ENCODE measurements at places on chromosomes 3 and 15.

DNA sequence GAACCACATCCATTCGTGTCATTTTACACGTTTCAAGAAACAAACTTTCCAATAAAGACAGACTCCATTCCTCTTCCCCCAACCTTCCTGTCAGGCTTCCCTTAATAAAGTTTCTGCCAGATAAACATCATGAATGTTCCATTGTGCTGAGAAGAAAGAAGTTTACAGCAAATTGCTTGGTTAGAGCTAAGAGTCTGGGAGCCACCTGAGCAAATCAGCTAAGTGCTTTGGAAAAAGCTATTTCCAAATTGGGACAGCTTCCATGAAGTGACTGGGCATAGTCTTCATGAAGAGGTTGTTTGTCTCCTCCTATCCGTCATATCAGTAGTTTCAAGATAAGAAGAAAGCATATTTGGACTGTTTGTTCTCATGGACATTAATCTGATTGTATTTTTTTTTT, 77.0 kb downstream of the MAGI1 start:
- no peak for DNase-seq

- no peak for DNase-seq
Measured at GRCh38 chr3:24684506-24685023, 189.9 kb upstream of the THRB start.

DNA sequence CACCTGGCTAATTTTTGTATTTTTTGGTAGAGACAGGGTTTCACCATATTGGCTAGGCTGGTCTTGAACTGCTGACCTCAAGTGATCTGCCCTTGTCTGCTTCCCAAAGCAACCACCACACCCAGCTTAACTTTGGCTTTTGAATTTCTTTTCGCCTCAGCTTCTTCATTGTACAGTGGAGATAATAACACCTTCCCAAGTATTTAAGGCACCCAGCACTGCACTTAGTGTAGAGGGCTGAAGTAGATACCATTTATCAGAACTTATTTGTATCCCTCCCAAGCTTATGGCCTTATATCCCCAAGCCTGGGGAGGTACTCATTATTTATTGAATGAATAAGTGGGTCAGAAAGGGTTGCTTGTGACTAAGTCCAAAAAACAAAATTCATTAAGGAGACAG, 2.3 kb downstream of the SQOR start:
- no peak for DNase-seq

GRCh38 chr3:85476891-85477495, 518.2 kb downstream of the CADM2 start:
- DNase-seq = no peak

GRCh38 chr15:78875107-78875914, 2.6 kb downstream of the MORF4L1 start:
- no peak for DNase-seq

DNA sequence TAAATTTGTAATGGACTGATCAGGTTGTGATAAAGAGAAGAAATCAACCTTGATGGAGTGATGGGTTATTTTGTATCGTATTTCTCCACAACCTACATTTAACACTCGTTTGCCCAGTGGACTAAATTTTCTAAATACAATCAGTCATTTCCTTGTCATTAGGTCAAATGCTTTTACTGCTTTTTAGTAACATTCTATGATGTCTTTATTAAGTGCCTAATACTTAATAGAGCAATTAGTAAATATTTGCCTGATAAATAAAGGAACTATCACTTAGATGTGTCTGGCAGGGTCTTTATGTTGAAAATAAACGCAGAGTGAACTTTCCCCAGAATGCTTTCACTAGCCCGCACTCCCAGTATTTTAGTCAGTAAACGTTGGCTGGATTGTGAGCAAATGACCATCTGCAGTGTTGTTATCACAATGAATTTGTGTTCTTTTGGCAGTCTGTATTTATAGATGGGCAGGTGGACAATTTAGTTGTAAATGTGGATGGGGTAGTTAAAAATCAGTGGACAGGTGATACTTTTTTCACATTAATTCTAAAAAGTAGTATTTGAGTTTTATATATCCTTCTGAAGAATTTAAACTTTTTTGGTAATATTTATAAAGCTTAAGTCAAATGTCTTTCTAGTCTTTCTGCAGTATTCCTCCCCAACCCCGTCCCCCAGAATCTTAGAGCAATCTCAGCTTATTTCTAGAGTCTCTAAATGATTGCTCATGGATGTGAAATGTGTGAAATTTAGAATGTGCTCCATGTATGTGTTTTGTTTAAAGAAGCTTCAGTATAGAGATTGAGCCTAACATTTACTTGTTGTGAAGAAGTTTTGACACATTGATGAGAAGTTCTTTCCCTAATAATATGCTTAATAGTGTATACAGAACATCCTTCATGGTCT, 4.9 kb downstream of the USP3 start:
- DNase-seq = no peak

DNA sequence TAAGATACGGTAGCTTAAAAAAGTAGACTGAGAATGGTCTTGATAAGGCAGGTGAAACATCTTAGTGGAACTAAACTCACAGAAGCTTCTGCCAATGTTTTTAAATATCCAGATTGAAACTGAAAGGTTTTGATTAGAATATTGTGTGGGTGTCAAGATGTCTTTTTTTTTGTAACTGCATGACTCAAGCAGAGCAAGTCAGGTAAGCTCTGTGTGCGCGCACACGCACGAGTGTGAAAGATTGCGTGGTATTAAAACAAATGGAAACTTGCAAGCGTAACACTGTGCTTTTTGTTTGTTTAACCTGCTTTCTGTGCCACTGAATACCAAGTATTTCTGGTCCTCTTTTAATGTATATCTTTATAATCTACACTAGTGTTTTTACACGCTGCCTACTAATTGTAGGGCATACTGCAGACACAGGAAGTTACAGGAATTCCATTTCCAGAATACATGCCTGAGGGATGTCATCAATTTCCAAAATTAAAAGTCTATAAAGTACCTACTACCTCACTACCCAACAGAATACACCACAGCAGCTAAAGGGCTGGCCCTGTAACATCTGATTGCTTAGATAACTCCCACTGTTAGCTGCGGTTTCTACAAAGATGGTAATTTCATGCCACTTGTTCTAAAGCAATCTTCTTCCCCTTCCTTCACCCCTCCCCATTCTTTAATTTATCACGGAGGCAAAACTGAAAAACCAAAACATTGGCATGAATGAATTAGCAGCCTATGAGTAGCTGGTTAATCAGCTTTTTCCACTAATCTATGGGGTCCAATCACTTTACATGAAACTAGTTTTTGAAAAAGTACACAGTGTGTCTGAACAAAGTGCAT, 472.8 kb downstream of the SHQ1 start:
- no peak for DNase-seq

DNA sequence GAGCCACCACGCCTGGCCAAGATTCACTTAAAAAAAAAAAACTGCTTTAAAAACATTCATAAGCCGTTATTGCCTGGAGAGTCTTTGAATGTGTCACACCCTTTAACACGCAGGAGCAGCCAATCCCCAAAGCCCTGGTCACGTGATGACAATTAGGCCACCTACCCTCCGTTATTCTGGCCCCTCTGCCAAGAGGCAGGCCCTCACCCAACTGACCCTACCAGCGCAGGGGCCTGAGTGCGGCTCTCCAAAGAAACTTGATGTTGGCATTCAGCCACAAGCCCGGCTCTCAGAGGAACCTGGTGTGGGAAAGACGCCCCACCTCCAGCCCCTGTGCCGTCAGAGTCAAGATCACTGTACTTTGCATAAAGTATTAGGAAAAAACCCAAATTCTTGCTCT, 11.6 kb upstream of the MUC4 start:
- no peak for DNase-seq

Measured in stimulated activated CD8-positive, alpha-beta memory T cell treated with anti-CD3 and anti-CD28 coated beads, Interleukin-7, amount 100 ng/mL, for 1 hour (primary cell).